ENCODE measurements at places on chromosomes 4 and X.

DNA sequence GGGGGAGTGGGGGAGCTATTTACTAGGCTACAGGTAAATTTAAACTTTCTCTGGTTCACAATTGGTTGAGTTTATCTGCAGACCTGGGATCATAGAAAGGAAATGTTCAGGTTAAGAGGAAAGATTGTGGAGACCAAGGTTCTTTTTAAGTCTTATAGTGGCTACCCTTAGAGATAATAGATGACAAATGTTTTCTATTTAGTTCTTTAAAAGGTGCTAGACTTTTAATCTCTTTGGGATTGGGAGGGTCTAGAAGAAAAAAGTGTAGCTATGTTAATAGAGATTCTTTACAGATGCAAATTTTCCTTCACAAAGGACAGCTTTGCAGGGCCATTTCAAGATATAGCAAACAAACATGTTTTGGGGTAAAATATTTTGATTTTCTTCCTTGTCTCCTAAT, 76.0 kb downstream of the TEX13C start:
- DNase-seq: no peak

- DNase-seq: no peak
Observed at GRCh38 chrX:50081282-50081889, 119.4 kb downstream of the AKAP4 start.

DNA sequence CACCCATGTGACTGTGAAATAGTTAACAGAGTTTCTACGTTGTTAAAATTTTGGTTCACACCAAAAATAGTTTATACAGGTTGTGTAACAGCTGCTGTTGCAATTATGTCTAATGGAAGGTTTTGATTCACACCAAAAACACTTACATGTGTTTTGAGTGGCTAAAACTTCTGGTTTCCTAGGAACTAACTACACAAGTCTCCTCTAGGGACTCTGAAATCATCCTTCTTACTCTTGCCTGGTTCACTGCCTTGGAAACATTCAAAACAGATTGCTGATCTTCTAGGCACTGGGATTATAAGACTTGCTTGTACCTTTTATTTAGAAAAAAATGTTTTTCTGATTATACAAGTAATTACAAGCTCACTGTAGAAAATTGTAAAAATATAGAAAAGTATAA, 14.9 kb upstream of the MORC4 start:
- DNase-seq: no peak

DNA sequence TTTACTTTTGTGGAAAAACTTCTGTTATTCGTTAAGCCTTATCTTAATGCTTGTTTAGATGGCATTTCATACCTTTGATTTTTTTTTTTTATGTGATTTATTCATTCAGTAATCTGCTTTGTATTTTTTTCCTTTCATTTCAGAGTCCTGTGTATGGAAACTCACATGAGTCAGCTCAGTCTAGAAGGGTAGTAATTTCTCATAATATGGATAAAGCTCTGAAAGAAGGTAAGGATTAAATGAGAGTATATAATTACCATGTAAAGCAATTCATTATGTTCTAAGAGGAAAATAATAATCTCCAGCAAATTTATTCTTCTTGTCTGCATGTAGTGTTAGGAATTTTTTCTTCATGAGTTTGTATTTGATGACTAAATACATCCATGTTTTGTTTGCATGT, 37.8 kb downstream of the SNX25 start:
- DNase-seq: no peak

DNA sequence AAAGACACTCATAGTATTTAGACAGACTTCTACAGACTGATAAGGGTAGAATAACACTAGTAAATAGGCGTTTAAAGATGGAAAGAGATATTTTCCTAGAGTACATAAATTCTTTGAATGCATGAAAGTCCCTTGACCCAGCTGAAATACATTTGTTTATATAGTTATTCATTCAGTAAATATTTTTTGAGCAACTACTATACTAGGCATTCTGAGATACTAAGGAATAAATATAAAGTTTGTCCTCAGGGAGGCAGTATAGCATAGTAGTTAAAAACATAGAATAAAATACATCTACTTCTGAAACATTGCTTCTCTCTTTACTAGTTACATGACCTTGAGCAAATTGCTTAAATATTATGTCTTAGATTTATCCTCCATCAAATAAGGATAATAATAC, 27.4 kb downstream of the HMGN5 start:
- no peak for DNase-seq

DNA sequence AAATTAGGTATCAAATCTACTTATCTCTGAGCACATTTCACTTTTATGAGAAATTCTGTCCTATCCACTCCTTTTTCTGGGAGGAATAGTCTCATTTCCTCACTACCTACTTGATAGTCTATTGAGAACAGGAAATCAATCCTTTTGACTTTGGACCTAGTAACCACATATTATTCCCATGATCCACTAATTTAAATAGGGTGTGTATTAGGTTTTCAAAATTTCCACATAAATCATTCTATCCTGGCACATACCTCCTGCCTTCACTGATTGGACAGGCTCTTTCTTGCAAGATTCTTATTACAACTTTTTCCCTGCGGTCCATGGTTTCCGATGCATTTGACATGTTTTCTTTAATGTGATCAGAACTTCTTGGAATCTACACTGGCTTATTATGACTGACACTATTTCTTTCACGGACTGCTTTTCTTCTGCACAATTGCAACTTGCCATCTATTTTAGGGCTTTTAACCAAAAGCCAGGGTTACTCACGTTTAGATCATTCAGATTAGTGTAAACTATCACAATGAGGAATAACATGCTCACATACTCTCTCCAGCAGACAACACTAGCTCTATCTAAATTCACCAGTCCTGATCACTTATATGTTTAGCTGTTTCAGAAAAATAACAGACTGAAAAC, 419.9 kb upstream of the SLIT2 start:
- DNase-seq: no peak

GRCh38 chr4:165635951-165636350, 237.1 kb upstream of the TLL1 start:
- DNase-seq: no peak

- no peak for DNase-seq
Observed at GRCh38 chrX:20421275-20421674, 154.6 kb upstream of the RPS6KA3 start.

DNA sequence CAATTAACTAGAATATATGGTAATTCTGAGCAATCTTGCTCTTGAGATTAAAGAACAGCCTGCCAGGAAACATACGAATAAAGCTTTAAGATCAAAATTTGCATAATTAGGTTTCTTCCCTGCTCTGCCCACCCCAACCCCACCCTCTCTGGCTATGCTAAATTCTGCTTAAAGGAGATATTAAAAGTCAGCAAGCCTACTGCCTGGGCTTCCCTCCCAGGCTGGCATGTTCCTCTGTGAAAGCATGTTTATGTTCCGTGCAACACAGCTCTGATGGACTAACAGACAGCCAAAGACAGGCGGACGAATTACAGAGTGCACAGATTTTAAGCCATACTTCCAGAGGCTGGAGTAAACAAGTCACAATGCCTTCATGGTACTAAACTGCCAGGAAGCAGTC, 28.4 kb downstream of the CD99L2 start:
- no peak for DNase-seq

DNA sequence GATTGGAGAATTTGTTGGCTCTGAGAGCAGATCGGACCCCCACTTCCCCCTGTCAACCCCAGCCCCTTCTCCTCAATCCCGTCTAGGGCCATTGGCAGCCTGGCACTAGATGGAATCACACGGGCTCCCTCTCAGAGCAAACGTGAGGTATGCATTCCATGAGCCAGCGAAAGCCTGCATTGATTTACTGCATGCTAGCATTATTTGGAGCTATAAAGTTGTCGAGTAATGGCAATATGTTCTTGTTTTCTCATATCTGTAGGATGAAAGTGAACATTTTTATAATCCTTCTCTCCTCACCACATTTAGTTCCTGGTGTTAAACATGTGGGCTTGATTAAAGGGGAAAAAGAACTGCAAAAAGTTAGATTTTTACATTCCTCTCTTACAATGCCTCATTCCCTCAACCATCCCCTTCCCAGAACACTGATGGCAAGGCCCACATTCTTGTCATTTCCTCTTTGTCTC, 159.2 kb downstream of the SPRY1 start:
- DNase-seq: no peak

GRCh38 chr4:48147621-48148020, 13.6 kb upstream of the TXK start:
- DNase-seq: no peak

GRCh38 chrX:55011294-55011693, 11.1 kb downstream of the APEX2 start:
- no peak for DNase-seq

- no peak for DNase-seq
Observed at GRCh38 chr4:70715097-70715496, 6.7 kb upstream of the RUFY3 start.

- no peak for DNase-seq
Observed at GRCh38 chr4:84920617-84921016, 45.9 kb downstream of the WDFY3 start.

GRCh38 chrX:79082899-79083298, 61.6 kb upstream of the GPR174 start:
- DNase-seq: no peak

DNA sequence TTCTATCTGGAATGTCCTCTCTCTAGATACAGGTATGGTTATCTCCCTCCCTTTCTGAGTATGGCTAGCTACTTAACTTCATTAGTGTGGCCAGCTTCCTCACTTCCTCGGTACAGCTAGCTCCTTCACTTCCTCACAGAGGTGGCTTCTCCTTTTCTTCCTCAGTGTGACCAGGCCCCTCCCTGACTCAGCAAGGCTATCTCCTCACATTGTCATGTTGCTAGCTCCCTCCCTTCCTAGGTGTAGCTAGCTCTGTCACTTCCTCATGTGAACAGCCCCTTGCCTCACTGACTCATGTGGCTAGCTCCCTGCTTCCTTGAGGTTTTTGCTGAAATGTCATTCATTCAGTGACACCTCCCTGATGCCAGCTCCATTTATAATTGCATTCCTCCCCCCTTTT, 67.3 kb upstream of the DDIT4L start:
- DNase-seq: no peak

- no peak for DNase-seq
Observed at GRCh38 chr4:27007507-27007906, 146.9 kb downstream of the STIM2 start.

- DNase-seq: no peak
Observed at GRCh38 chr4:3462321-3462789, 751 bp upstream of the DOK7 start.

GRCh38 chr4:163484906-163485305, 9.6 kb upstream of the TMA16 start:
- DNase-seq: no peak

- no peak for DNase-seq
Observed at GRCh38 chrX:70470850-70471289, 26.2 kb downstream of the DLG3 start.

- no peak for DNase-seq
Observed at GRCh38 chrX:72498782-72499181, 73.9 kb downstream of the HDAC8 start.

GRCh38 chr4:39446842-39447573, 11.7 kb downstream of the RPL9 start:
- DNase-seq: peak; percentile 29

GRCh38 chr4:114343015-114343414, 255.6 kb upstream of the UGT8 start:
- no peak for DNase-seq

- no peak for DNase-seq
Observed at GRCh38 chrX:143757375-143757774, 36.8 kb upstream of the SPANXN2 start.

DNA sequence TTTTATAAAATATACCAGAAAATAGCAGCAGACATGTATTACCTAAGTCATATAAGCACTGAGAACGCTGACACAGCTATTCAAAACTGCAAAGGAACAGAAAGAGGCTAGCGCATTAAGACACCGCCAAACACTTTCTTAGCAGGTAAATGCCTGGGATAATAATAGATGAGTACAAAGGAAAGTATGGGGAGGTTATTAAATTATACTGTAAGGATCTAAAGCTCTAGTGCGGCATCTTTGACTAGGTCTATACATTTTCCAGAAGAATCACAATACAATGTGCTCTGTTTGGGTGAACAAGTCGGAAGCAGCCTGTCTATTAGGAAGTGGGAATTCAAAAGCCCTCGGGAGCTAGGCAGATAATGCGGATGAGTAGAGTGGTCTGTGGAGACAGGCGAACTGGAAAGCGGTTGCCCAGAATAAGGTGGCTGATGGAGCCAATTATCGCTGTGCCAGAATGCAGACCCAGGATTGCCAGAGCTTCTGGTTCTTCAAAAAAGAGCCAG, 443.6 kb upstream of the TENM3 start:
- DNase-seq: no peak

- DNase-seq: no peak
Observed at GRCh38 chr4:159150396-159150795, 47.5 kb downstream of the RAPGEF2 start.

DNA sequence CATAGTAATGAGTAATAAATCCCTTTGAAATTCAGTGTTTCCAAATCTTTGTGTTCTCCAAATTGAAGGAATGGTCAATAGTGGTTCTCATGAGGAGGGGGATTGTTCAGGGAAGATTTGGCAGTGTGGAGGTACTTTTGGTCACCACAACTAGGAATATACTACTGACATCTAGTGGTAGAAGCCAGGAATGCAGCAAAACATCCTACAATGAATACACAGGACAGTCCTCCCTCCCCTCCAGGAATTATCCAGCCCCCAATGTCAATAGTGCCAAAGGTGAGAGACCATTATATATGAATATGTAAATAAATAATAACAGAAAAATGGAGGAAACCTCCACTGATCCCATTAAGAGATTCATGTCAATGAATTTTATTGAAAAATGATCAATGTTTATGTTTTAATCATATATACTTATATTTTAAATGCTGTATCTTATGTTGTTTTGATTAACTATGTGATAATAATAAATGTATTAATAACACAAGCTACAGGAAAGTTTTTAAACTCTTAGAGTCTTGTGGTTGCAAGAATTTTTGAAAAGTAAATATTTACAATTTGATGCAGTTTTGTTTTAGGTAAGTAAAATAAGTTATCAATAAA, 14.4 kb upstream of the FAM9A start:
- DNase-seq: no peak

DNA sequence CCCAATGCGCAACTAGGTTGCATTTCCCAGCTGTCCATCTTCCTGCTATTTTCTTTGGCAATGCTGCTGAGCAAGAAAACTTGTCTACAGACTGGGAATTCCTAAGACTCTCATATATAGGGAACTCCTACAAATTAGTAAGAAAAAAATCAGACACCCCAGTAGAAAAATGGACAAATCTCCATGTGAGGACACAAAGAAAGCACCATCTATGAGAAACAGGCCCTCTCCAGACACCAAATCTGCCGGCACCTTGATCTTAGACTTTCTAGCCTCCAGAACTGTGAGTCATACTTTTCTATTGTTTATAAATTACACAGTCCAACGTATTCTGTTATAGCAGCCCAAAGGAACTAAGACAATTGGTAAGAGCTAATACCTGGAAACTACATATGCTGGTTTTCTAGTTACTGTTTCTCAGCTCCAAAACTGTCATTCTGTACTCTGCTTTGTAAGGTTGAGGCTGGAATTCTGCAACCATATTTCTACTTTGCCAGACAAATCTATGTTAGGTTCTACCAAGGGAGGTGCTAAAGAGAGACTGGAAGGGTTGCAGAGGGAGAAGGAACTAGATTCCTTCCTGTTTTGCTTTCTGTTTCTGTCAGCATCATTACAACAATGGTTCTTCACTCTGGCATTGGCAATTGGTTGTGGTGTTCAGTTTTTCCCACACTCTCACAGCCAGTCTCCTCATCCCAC, 35.7 kb upstream of the FAM241A start:
- no peak for DNase-seq
